Activated T-cell treated with anti-CD3 and anti-CD28 coated beads for 24 hours (primary cell): ENCODE measurements at places on chromosomes 11 and 22.

DNA sequence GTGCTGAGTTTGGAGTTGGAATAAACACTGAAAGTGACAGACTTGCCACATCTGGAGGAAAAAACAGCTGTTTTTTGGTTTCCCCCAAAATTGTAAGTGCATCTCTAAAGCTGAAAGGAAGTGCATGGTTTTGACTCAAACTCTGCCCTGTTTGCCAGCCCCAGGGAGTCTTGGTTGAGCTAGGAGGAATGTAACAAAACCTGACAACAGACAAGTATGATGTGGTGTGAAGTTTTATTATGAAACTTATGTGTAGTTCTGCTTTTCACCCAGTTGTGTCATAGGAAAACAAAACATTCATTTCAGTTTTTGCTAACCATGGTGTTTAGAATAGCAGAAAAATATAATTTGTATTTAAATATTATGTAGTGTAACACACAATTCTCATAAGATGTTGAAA lies 31.7 kb upstream of the PDE3B start:
- no peak for DNase-seq

GRCh38 chr22:33544707-33545106 lies 375.6 kb downstream of the LARGE1 start:
- no peak for DNase-seq

- no peak for DNase-seq
Measured at GRCh38 chr22:24008022-24008283, 2.7 kb upstream of the GSTT4 start.

DNA sequence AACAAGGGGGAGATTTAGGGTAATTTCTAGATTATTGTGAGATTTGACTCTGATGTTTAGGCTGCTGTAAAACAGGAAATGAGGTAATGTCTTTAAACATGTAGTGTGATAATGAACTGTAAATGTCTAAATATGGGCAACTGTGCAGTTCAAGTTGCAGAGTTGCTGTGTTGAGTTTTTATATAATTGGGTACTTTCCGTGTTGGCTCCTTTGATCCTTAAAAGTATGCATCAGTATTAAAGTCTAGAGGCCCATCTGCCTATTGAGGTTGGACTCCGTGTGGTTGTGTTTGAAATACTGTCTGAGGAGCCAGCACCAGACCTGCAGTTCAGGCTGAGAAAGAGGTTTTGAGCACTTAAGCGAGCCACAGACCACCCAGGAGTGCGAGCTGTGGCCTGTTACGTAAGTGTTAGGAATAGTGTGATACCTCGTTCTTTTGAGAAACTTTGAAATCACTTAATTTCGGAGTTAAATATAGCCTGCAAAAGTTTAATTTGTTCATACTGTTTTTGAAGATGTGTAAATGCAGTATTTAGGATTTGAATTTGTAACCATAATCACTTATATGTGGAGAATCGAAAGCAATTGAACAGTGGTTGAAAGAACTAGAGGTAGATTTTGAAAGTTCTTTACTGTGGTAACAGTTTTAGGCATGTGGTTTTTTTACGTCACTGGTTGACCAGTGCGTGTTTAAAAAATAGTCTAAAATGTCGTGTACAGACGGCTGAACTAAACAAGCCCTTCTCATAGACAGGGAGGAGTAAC lies 9.0 kb downstream of the FAM118A start:
- DNase-seq: no peak

DNA sequence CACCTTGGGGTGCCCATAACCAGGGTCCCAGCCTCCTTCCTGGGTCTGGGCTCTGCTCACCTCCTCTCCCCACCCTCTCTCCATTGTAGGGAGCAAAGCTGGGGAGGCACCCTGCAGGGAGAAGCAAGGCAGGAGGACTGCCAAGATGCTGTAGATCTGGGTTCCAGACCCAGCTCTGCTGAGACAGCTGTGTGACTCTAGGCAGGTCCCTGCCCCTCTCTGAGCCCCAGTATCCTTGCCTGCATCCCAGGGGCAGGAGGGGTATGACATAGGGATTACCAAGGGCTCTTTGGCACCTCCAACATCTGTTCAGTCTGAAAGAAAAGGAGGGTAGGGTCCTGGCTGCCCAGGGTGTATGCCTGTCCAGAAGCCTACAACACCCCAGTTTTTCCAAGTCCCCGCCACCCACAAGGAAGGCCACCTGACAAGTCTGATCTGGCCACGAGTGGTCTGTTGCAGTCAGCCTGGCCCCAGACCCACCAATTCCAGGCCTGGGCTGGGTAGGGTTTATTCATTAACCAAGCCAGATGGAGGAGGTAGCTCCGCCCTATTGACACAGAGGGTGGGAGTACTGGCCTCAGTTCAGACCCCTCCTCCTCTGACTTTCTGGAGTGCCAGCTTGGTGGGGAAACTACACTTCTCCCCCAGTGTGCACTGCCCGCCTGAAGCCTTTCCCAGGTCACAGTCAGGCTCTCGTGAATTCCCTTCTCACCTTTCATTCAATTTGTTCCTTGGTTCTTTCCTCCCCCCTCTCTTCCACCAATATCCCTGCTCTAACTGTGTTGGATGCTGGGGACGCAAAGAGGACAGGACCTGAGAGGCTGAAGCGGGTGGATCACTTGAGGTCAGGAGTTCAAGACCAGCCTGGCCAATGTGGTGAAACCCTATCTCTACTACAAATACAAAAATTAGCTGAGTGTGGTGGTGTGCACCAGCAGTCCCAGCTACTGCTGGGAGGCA lies 15.0 kb downstream of the STARD10 start:
- no peak for DNase-seq

DNA sequence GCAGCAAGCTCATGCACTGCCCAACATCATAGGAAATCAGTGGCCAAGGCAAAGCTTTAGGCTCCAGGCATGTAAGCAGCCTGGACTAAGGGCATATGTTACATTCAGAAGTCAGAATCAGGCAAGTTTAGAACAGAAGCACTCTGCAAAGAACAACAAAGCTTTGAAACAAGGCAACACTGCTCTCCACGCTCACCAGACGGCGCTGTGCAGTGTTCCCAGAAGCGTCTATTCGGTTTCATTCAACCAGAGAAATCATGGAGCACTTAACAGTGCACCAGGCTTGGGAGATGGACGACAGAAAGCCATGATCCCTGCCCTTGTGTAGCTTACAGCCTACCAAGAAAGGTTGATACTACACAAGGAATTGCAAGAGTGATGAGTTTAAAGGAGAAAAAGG lies 555.8 kb downstream of the BUD13 start:
- no peak for DNase-seq

DNA sequence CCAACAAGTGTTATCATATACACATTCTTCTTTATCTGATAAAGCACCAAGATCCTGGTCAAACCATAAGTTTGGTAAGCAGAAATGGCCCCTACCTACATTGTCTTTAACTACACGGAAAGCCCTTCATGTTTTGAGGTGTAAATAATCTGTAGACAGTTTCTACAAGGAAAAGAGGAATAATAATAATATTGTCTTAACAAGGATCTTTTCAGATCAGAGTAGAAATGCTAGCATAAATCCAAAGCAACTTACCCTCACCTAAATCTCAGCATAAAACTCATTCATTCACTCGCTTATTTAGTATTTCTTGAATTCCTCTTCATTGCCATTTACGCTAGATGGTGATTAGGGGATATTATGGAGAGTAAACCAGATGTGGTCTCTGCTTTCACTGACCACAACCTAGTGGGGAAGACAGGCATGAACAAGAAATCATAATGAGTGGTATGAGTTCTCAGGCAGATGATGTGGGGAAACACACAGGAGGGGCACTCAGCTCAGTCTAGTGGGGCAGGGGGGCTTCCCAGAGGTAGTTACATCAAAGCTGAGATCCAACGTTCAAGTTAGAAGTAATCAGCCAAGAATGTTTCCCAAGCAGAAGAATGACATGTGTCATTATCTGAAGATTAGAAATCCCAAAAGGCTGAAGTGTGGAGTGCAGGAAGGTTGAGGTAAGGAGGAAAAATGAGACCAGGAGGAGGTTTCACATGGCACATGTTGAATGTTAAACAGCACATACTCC lies 65.4 kb upstream of the ZC3H12C start:
- no peak for DNase-seq

DNA sequence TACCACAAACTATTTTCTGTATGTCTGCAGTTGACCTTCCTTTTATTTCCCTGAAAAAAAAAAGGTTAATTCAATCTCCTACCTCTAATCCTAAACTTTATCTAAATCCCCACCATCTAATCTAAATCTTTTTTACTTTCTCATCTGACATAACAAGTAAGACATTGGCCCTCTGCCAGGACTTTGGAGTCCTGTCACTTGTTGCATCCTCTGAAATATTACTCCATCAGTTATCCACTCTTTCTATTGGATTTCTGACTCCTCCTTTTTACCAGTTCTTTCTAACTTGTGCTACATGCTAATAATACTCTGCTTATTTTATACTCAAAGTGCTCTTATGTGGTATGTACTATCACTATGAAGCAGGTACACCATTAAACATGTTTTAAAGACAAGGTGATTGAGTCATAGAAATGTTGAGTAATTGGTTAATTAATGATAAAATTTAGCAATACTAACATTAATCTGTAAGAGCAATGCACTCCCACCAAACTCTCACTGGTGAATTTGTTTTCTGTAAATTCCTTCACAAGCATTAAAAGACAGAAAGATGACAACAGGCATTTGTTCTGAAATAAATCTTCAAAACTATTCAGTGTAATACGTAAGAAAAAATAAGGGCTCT lies 914.2 kb upstream of the RAG2 start:
- DNase-seq: no peak

DNA sequence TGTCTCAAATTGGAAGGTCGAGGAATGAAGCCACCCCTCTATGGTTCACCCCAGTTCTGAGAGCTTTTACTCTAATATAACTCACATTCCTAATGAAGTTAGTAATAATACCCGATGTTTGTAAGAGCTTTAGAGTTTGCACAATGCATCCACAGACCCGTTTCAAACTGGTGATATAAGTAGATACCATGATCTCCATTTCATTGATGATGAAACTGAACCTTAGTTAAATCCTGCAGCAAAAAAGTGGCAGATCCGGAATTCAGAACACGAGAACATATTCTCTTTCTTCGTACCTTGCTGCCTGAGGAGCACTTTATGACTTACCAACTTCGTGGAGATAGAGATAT lies 757 bp upstream of the RBFOX2 start:
- no peak for DNase-seq

DNA sequence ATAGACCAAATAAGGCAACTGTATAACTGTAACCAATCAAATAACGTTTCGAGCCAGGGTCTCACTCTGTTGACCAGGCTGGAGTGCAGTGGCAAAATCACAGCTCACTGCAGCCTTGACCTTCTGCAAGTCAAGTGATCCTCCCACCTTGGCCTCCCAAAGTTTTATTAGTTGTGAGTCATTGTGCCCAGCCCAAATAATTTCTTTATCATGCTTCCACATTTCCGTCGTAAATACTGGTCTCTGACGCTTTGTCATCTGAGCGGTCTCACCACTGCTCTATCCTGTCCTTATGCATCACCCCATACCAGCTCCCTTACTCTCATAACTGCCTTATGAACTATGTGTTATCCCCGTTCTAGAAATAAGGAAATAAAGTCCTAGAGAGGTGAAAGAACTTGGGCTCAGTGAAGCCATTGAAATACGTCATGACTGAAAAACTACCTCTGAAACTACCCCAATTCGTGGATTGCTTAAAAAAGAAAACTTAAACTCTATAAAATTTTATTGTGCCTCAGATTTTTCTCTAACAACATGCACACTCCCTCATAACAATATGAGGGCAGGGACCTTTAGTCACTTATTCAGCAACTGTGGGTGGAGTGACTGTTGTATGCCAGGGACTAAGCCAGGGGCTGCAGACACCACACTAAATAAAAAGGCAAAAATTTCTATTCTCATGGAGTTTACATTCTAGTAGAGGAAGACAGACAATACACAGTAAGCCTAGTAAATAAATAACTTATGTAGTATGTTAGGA lies 15.8 kb upstream of the RTN4RL2 start:
- DNase-seq: no peak

GRCh38 chr11:134272381-134273316 lies 3.5 kb upstream of the GLB1L3 start:
- DNase-seq: no peak

- no peak for DNase-seq
Measured at GRCh38 chr11:117495357-117495756, 167.7 kb downstream of the CEP164 start.

GRCh38 chr11:13327421-13327820 lies 49.8 kb downstream of the BMAL1 start:
- no peak for DNase-seq

DNA sequence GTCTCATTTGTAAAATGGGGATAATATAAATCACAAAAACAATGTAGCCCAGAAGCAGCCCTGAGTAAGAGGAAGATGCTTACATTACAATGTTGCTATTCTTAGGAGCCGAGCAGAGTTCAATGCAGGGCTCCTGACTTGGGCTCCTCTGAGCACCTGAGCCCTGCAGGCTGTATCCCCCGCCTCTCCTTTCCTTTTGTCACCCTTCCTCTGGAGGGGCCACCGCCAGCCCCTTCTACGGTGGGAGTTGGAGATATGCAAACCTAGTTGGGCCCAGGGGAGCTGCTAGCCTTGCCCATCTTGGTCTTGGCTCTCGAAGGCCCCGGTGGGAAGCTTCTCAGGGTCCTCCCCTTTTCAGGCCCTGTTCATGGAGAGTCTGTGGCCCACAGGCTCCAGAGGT lies 8.4 kb upstream of the CSNK1E start:
- no peak for DNase-seq

DNA sequence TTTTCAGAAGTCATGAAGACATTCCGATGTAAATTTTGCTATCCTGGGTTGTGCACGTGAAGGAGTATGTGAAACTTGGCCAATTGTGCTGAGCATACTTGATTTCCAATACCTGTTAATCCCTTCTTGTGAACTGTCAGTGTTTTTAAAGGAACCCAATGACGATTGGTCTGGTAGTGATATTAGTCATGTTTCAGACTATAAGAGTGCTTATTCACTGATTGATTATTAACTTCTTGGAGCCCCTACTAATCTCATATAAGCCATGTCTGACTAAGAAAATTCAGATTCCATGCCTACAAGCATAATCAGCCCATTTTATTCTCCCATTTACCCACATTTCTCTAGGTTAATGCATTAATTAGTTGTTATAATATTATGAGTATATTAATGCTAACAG lies 330.8 kb upstream of the MTNR1B start:
- DNase-seq: no peak

DNA sequence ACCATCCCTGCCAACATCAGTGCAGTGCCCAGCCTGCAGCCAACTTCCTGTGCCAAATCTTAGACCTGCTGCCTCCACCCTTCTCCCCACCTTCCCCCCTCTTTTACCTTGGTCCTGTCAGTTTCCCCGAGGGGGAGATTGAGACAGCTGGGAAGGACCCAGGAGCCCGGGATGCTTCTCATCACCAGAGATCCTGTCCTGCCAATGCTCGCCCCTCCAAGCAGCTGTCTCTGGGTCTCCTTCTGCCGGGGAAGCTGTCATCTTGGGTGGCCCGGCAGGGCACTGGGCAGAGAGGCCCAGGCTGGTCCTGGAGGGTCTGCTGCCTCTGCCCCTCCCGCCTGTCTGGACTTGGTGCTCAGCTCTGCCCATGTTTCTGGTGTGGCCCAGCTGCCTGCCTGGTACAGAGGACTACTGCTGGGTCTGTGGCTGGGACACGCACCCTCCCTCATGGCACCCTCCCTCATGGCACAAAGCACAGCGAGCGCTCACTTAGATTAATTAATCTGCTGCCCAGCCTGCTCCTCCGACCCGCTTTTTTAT lies 60.4 kb upstream of the THY1 start:
- no peak for DNase-seq
